ENCODE measurements at places on chromosomes 6 and 20.

DNA sequence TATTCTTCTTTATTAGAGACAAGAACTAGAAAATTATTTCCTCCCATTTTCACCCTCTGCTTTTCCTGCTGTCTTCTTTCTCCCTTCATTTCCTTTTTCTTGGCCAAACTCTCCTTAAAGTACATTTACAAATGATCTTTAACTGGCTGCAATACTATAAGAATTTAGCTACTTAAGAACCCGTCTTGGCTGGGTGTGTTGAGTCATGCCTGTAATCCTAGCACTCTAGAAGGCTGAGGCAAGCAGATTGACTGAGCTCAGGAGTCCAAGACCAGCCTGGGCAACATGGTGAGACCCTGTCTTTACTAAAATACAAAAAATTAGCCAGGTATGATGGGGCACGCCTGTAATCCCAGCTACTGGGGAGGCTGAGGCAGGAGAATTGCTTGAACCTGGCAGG is 39.3 kb upstream of the SRPK1 start:
- no peak for DNase-seq

GRCh38 chr6:156988276-156989158 is 211.3 kb downstream of the ARID1B start:
- no peak for DNase-seq

- peak; percentile 56 for DNase-seq
Measured at GRCh38 chr6:32974016-32974333, 5.6 kb downstream of the BRD2 start.

- no peak for DNase-seq
Measured at GRCh38 chr6:157066781-157067491, 256.4 kb downstream of the TMEM242 start.

GRCh38 chr6:39424831-39425230 is 102.3 kb upstream of the KCNK16 start:
- no peak for DNase-seq

DNA sequence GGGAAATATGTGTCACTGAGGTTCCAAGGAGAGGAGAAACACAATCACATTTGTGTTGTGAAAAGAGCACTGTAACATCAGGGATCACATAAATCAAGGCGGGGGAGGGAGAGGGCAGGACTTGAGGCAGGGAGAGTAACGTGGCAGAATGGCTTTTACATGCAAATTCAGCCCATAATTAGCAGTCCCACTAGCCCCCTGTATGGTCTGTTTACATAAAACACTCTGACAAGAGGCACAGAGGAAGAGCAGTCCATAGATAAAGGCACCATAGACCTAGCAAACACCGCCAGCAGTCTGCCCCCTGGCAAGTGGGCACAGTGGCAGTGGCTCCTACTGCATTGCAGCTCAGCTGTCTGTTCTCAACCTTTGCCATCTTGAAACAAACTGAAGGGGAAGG is 82.7 kb downstream of the LYRM2 start:
- DNase-seq: no peak

DNA sequence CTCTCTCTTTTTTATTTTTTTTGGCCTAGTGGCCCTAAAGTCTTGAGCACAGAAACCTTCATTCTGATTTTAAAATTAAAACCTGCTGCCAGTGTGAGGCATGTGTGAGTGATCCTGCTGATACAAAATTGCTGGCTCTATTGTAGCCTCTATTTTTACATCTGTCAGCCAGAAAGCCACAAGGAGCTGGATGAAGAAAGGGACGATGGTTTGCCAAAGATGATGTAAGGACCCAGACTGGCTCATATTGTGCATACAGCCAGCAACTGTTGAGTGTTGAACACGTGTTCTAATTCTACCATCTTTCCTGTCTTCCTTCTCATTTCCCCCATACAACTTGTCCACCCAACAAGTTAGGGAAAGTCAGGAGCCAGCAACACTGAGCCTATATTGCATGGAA is 40.8 kb upstream of the ATXN1 start:
- DNase-seq: no peak

GRCh38 chr6:162493917-162494316 is 233.6 kb downstream of the PRKN start:
- DNase-seq: peak; percentile 20

- DNase-seq: peak; percentile 16
Measured at GRCh38 chr20:6768228-6769140, 998 bp downstream of the BMP2 start.

DNA sequence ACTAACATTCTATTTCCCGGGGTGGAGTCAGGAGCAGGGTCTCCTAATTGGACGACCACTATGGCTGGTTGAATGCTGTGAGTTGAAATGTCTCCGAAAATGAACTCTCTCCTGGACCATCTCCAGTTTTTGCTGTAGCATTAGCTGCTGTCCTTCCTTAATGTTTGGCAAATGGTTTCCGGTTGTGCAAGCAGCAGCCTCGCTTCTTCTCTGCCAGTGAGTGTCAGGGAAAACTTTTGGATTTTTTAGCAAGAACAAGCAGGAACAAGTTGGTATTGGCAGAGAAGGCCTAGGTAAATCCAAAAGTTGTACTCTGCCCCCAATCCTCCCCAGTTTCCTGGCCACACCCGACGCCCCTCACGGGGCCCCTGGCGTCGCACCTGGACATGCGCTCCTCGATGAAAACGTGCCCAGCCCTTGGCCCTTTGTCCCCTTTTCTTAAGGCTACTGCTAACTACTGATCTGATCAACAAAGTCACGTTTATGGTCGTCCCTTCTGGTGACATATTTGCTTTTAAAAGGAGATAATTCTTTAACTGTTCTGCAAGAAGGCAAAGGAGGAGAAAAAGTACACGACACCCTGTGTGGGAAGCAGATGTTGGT is 103.2 kb downstream of the ARMC2 start:
- no peak for DNase-seq

DNA sequence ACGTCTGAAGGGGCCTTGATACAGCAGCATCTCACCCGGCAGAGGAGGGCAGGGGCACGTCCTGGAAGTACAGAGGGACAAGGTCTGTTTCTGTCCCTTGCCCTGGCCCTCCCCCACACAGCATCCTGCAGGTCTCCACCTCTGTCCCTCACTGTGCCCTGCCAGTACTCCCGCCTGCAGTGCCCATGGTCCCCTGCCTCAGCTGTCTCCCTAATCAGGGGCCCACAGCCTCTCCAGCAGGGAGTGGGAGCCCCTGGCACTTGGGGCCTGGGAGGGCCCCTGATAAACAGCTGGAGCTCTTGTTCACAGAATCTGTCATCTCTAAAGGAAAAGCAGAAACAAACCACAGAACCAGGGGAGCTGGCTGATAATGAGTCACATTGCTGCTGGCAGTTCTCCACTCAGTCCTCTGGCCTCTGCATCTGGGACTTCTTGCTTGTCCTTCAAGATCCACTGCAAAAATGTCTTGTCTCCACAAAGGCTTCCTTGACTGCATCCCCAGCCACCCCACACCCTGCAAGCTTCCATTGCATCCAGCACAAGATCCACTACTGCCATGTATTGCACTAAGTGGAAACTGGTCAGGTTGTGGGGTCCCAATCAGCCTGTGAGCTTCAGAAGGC is 33.2 kb upstream of the TAF8 start:
- no peak for DNase-seq

- DNase-seq: no peak
Measured at GRCh38 chr6:134456226-134456625, 138.3 kb upstream of the SGK1 start.

GRCh38 chr6:122372647-122373046 is 26.8 kb upstream of the HSF2 start:
- no peak for DNase-seq

GRCh38 chr6:41596096-41596685 is 42.1 kb upstream of the MDFI start:
- no peak for DNase-seq

GRCh38 chr6:132972971-132973370 is 158.6 kb downstream of the RPS12 start:
- no peak for DNase-seq

GRCh38 chr6:160161647-160161986 is 40.0 kb downstream of the SLC22A1 start:
- no peak for DNase-seq

GRCh38 chr6:46273911-46274310 is 103.1 kb upstream of the ENPP5 start:
- DNase-seq: no peak

DNA sequence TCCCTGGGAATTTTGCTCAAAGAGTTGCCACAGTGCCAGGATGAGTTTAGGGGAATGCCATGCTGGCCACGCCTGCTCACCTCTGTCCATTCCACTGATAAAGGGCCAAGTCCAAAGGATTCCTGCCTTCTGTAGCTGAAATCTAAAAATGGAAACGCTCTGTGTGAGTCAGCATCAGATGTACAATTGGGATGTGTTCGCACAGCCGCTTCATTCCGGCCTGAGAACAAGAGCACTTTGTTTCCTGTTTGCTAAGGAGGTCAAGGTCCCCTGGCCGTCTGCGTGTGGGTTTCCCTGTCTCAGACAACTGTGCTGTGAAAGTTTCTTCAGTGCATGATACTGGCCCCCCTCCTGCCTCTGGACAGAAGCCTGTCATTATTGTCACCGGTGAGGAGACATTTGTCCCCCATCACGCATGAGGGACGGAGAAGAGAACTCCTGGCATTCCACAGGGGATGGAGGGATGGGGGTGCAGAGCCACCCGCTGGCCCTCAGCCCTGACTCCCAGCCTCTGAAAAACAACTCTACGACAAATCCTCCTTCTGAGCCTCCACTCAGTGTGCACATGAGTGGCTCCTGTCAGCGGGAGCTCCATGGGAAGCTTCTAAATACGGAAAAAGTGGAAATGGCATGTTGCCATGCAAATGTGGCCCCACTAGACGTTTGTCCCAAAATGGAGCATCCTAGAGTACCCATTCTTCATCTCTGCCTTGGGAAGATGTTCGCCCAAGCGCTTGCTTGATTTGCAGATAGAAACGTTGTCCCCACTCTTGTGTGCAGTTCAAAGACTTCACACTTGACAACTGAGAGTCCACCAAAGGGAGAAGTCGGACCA is 143.5 kb upstream of the AFDN start:
- DNase-seq: no peak

GRCh38 chr20:25198663-25199383 is 3.3 kb downstream of the ENTPD6 start:
- DNase-seq: peak; percentile 27

- peak; percentile 80 for DNase-seq
Measured at GRCh38 chr20:38790200-38791053, 15.1 kb upstream of the PPP1R16B start.

GRCh38 chr20:38219006-38219950 is 41.3 kb downstream of the KIAA1755 start:
- no peak for DNase-seq

DNA sequence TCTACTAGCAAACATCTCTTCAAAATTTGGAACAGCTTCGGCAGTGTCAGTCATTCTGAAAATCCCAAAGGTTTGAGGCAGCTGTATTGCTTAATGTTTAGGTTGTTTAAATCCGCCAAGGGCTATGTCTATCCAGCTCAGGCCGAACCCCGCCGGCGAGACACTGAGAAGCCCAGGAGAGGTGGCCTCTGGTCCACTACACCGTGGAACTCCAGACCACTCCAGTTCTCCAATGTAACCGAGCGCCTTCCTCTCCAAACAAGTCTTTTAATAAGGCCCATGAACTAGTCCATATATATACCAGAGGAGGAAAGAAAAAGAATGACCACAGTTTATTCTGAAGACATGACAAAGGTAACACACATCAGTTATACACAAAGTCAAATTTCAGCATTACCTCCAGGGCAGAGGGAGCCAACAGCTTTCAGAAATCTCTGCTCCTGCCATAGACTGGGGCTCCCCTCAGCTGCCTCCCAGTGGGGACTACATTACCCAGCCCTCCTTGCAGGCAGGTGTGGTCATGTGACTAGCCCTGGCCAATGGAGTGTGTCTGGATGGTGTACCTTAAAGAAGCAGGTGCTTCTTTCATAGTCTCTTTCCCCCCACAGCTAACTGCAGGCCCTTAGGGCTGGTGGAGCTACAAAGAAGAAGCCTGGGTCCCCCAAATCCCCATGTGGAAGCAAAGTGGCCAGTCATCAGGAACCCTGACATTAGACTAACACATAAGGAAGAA is at the start of gene RAMACL:
TSS of gene RAMACL (minus strand) at position 255 of the 733 bp plus-strand sequence. CDS start at position 54, 201 bp downstream.
- peak; percentile 61 for DNase-seq

GRCh38 chr6:150486048-150486447 is 113.6 kb upstream of the PLEKHG1 start:
- DNase-seq: no peak

- no peak for DNase-seq
Measured at GRCh38 chr20:57281900-57282299, 15.5 kb upstream of the BMP7 start.

GRCh38 chr6:130811932-130812331 is 15.3 kb upstream of the SMLR1 start:
- DNase-seq: no peak

- no peak for DNase-seq
Measured at GRCh38 chr6:22141241-22141745, 155.5 kb downstream of the PRL start.

GRCh38 chr6:127952831-127953230 is 52.0 kb upstream of the THEMIS start:
- peak; percentile 95 for DNase-seq

DNA sequence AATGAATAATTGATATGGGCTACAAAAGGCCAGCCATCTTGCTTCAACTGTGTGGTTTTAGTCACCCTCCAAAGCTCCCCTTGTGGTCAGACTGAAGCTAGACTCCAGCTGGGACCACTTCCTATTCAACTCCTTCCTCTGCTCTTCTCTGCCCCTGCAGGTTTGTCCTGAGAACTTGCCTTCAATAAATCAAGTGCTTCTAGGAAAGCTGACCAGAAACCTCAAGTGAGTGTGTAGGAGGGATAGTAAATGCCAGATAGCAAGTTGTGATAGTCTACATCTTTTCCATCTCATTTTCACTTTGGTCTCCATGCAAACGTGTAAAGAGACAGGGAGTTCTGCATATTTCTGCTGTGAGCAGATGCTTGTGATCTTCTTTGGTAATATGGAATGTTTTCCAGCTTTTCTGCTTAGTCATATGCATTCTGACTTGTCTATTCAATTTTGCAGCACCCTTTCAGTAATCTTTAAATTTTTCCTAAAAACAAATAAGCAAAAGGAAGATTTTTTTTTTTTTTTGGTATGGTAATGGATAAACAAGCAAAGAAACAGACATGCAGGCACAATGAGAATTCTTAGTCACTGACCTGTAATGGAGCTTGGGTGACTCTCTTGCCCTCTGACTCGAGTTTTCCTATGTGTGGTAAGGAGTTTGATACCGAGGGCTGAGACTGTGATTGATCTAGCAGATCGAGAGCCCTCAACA is 201.3 kb upstream of the BTBD3 start:
- DNase-seq: peak; percentile 76

GRCh38 chr6:154390034-154390433 is 33.4 kb upstream of the IPCEF1 start:
- DNase-seq: no peak

DNA sequence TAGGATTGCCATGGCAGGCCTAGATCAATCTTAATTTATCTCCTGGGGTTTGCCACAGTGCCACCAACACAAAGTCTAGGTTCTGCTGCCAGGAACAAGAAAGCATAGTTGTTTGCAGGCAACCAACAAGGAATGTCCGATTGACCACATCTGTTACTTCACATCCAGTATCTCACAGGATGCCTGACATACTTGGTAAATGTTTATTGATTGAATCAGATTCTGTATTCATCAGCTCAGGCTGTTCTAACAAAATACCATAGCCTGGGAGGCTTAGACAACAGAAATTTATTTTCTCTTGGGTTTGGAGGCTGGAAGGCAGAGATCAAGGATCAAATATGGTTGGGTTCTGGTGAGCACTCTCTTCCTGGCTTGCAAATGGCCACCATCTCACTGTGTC is 26.3 kb upstream of the MC3R start:
- DNase-seq: no peak
